ENCODE measurements at places on chromosomes 5 and 9.

GRCh38 chr5:127907907-127908306 is 175.7 kb upstream of the SLC12A2 start:
- DNase-seq = no peak

DNA sequence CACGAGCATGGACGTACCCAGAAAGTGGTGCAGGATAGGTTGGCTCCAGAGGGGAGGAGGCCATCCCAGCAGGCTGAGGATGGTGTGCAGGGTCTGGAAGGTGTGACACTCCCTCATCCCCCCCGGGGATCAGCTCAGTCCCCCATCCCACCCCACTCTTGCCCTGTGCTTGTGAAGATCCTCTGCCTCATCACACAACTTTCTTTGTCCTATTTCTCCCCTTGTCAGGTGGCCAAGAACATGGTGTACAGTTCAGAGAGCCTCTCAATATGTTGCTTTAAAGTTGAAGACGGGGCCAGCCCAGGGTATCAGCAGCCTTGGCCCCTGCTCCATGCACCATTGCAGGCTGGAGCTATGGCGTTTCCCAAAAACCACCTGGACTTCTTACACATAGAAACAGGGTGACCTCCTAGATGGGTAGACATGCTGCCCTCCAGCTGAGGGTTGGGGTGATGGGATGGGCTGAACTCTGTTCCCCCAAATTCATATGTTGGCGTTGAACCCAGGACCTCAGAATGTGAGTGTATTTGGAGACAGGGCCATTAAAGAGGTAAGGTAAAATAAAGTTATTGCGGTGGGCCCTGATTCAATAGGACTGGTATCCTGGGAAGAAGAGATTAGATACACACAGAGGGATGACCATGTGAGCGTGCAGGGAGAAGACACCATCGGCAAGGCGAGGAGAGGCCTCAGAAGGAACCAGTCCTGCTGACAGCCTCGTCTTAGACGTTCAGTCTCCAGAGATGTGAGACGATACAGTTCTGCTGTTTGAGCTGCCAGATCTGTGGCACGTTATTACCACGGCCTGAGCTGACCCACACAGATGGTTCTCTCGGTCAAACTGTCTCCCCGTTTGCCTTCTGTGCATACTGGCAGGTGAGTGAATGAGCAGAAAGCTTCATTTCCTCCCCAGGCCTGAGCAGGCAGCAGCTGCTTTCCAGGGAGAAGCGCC is 272.5 kb downstream of the GADD45G start:
- DNase-seq = no peak

GRCh38 chr5:150674341-150674821 is 13.3 kb downstream of the MYOZ3 start:
- no peak for DNase-seq

DNA sequence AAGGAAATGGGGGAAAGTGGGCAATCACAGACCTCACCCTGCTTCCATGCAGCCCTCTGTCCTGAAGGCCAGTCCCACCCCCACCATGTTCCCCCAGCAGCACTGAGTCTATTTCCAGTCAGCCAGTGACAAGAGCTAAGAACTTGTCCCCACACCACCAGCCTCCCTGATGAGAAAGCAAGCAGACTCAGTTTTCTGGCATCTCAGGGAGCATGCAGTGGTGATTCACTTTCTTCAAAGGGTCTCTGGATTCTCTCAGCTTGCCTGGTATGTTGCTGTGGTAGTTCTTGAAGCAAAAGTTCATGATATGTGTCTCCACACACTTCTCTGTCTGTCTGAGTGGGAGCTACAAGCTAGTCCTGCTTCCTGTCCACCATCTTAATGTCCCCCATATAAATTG is 799.9 kb upstream of the TYRP1 start:
- no peak for DNase-seq

DNA sequence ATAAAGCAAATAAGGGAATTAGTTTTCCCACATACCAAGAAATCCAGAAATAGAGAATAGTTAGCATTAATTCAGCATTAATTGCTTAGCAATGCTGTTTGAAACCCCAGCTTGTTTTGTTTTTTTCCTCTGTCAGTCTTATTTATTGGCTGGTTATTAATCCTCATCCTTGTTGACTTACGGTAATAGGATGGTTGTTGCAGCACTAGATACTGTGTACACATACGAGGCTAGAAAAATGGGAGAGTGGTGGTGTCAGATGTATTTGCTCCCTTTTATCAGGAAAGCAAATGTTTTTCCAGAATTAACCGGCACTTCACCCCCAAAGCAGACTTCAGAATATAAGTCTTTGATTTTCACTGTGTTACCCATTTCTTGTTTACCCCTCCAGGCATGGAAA is 60.4 kb downstream of the ERBIN start:
- no peak for DNase-seq

DNA sequence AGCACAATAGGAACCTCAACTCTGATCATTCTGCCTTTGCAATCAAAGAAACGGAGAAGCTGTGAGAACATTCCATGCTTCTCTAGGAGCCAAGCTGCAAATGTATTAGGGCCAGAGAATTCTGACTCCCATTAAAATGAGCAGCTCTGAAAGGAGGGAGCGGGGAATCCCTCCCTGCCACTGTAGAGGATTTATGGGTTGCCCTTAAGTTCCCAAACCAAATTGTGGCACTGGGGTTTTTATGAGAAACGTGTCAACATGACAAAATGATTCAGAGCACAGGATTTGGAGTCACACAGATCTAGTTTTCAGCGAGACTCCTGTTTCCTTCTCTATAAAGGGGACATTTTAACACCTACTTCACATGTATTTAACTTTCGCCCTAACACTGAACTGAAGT is 1.8 kb downstream of the IL6ST start:
- DNase-seq = no peak

- no peak for DNase-seq
Observed at GRCh38 chr9:137676998-137677397, 58.2 kb downstream of the EHMT1 start.

GRCh38 chr9:69874301-69875060 is 53.9 kb downstream of the CFAP95 start:
- no peak for DNase-seq

DNA sequence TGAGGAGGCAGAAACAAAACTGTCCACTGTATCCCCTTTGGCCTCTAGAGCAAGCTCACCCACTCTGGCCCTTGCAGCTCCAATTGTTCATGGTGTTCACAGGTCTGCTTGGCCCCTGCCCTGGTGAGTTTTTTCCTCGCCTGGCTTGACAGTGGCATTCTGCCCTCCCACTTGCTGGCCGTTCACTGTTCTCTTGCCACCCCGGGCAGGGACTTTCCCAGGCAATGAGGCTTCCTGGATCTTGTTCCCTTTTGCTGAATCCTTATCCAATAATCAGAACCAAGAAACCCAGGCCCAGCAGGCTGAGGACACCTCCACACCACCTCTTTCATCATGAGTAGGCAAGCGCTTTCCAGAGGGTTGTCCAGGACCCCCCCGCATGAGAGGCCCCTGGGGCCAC is 31.2 kb downstream of the ZNF618 start:
- no peak for DNase-seq

DNA sequence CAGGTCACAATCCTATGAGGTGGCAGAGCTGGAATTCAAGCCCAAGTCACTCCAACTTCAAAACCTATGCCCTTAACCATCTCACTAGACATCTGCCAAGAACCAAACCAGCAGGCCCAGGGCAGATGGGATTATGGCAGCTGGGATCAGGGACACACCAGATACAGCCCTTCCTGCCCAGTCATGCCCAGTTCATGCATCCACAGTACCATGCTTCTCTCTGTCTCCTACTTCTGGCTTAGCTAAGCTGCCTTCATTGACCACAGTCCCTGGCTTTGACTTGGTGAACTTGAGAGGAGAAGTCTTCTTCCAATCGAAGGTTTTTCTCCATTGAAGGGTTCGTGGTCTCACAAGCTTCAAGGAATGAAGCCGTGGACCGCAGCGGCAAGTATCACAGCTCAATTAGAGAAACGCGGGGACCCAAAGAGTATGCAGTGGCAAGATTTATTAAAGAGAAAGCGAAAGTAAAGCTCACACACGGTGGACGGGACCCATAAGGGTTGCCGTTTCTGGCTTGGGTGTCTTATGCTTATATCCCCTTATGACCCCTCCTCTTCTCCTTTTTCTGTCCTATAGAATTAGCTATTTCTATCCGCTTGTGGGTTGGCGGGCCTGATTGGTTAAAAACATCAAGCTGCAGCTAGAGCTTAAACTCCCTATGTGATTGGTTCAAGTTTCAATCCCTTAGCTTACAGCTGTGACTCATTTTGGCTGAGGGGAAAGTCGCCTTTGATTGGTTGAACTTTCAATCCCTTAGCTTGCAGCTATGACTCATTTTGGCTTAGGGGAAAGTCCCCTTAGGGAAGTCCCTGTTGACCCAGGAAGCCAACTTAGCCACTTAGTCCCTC is 101.2 kb downstream of the TRIM36 start:
- DNase-seq = no peak

DNA sequence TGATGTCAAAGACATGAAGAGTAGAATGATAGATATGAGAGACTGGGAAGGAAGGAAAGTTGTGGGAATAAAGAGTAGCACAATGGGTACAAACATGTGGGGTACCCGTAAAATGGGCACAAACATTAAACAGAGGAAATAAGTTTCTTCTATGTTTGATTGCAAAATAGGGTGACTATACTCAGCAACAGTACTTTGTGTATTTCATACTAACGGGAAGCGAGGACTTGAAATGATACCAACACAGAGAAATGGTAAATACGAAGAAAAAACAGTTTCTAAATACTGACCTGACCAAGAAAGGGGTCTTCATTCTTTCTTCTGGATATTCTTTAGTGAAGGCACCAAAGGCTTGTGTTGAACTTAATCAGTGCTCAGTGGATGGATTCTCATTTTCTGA is 31.1 kb downstream of the ATP6V0E1 start:
- DNase-seq = no peak

DNA sequence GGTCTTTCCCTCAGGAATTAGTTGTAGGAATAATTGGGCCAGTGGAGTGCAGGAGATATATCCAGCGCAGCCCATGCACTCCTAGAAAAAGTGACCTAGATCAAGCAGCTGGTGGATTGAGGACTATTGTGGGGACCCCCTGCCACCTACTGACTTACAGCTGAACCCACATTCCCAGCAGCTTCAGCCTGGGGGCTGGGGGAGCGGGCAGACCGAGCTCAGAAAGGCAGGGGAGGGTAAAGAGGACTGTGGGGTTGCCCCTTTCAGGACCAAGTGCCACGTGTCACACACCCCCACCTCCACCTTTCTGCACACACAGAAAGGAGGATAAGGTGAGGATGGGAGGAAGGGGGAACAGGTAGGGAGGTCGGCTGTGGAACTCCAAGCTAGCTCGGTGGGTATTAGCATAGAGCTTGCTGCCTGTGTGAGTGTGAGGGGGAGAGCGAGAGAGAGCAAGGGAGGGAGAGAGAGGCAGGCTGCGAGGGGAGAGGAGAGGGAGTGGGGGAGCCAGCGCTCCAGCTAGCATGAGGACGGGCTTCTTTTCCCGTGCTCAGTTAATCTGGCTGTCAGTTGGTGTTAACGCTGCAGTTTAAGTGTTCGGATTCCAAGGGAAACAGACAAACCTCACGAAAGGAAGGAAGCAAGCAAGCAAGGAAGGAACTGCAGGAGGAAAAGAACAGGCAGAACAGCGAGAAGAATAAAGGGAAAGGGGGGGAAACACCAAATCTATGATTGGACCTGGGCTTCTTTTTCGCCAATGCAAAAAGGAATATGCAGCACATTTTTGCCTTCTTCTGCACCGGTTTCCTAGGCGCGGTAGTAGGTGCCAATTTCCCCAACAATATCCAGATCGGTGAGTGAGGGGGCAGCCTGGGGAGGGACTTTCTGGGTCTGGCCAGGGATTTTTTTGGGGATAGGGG is at the start of gene GRIA1:
Gene GRIA1, plus strand, starts transcription at position 553 of the 920 bp plus-strand sequence.
- no peak for DNase-seq

DNA sequence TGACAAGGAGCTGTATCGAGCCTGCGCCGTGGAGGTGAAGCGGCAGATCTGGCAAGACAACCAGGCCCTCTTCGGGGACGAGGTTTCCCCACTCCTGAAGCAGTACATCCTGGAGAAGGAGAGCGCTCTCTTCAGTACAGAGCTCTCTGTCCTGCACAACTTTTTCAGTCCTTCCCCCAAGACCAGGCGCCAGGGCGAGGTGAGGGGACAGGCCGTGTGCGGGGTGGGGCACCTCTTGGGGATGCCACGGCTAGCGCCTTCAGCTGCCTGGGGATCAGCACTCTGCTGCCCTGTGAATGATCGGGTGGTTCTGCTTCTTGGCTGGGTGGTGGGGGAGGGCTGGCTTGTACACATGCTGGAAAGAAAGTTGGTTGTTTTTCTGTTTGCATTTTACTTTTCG is 1.7 kb downstream of the NELFB start:
- no peak for DNase-seq

DNA sequence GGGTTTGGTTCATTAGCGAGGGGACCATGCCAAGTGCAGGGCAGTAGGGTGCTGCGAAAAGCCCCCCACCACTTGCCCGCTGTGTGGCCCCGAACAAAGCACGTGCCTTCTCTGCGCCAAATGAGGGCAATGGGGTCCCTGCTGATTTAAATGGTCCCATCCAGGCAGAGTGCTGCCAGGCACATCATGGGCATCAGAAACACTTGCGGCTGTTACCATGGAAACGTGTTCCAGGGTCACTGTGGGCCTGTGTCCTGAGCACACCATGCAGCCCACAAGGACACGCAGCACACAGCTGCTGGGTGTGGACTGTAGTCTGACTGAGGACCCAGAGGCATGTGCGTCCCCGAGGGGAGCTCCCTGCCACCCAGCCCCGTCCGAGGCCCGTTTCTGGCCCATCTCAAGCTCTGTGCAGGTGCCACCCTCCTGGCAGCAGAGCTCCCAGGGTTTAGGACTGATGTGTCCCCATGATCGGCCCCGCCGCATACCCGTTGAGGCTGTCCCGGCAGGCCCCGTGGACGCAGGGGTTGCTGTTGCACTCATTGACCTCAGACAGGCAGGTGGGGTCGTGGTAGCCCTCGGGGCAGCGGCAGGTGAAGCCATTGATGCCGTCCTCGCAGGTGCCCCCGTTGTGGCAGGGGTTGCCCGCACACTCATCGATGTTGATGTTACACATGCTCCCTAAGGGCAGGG is 31.3 kb upstream of the SEC16A start:
- no peak for DNase-seq

- no peak for DNase-seq
Observed at GRCh38 chr5:157571357-157571827, 4.2 kb downstream of the ADAM19 start.

DNA sequence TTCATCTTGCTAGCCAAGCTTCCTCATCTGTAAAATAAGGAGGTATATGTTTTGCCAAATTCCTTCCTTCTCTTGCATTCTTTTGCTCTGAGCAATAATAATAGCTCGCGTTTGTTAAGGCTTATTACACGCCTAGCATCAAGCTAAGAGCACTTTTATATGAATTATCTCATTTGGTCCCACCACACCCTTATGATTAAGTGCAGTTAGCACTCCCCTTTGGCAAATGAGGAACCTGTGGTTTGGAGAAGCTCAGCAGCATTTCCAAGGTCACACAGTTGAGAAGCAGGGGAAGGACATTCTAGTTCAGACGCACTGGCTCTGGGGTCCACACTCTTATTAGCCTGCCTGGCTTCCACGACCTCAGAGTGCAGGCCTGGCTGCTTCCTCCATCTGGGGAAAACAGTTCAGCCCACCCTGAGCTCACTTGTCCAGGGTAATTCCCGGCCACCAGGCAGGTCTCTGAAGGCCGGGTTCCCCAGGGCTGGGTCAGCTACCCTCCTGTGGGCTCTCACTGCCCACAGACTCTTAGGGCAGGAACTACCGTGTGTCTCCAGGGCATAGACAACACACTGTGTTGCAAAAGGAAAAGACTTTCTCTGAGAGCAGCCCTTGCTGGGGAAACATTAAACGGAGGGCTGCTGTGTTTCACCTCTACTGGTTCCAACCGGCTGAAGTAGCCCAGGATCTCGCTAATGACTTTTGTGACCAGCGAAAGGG is 9.9 kb upstream of the FBP1 start:
- no peak for DNase-seq
